ENCODE measurements at places on chromosomes 4 and X.

GRCh38 chr4:144701683-144702233, 55.8 kb downstream of the HHIP start:
- no peak for DNase-seq

- no peak for DNase-seq
Measured at GRCh38 chr4:48193096-48193836, 59.2 kb upstream of the TXK start.

DNA sequence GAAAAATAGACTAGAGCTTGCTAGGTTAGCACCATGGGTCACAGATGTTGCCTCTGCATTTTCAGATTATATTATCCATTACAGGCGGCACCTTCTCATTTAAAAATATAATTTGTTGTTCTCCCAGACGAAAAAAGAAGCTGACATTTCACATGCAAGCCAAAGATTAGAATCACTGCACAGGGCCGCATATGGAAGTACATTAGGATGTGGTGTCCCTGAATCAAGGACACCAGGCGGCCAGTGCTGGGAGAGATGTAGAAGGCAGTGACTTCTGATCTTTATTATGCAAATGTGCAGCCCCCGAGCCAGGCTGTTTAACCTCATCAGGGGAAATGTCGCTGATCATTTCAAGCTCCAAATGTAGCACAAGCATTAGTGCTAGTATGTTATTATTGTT, 22.8 kb downstream of the REELD1 start:
- DNase-seq: no peak

GRCh38 chr4:119300101-119300978, 21.6 kb downstream of the FABP2 start:
- DNase-seq: no peak

DNA sequence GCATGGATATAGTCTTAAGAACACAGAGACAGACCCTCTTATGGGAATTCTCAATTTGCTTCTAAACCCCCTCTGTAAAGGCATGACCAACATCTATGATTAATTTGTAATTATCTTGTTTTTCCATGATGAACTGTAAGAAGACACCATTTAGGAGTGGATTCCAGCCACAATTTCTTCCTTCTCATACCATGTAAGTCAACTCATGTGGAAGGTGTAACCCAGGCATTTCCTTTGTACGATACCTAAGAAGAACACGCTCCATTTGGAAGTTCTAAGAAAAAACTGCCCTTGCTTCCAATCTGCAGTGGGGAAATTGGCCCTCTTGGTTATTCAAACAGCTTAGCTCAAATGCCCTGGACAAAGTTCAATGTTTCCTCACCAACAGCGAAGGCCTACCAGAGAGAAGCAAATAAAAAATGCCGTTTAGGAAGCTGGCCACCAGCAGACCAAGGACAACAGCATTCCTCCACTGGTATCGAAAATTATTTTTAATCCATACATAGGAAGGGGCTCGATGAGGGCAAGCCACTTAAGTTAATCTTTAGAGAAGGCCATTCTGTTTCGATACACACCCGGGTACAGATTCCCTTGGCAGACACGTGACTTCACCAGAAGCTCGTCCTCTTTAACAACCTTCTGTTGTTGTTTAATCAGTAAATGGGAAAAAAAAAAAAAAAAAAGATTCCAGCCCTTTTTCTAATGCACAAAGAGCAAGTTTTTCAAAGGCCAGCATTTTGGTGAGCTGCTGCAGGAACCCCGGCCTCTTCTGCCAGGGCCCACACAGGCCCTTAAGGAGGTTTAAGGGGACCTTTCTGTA, 2.6 kb downstream of the DHRSX start:
- DNase-seq: no peak

GRCh38 chr4:115229873-115230272, 116.5 kb upstream of the NDST4 start:
- DNase-seq: no peak

DNA sequence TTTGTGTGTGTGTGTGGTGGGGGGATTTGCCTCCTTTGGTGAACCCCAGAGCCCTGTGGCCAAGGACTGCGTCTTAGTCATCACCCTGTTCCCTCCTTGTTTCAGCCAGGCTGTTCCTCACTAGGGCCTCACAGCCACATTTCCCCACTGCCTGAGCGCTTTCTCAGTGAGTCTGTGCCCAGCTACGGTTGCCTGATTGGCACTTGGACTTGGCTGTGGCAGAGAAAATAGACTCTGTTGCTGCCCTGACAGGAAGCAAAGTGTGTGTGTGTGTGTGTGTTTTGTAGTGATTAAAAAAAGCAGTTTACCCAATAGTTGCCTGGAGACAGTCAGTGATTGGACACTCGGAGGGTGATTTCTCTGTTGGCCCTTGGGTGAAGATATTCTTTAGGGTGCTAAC, 113.0 kb downstream of the UCHL1 start:
- no peak for DNase-seq

DNA sequence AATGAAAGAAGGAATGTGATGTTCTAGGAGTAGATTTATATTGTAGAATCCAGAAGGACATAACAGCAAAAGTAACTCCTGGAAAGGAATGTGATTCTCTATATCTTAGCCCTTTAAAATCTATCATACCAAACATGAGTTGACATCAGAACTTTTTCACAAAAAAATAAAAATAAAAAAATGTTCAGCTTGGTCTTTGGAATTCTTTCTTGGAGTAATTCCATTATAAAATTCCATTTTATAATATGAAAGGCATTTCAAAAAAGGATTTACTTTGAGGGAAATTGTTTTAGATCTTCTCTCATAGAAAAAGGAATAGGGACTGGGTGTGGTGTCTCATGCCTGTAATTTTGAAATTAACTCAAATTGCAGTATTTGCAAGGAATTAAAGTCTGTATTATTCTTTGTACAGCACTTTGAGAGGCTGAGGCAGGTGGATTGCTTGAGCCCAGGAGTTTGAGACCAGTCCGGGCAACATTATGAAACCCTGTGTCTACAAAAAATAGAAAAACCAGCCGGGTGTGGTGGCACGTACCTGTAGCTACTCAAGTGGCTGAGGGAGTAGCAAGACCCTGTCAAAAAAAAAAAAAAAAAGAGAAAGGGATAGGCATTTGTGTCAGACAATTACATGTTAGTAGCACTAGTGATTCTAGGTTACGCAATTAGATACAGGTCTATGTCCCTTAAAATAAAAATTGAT, 134.9 kb downstream of the SLC4A4 start:
- DNase-seq: no peak

- DNase-seq: no peak
Measured at GRCh38 chr4:110737931-110738330, 115.1 kb upstream of the PITX2 start.
